DND-41 (cell line): ENCODE measurements at places on chromosomes 11 and 22.

DNA sequence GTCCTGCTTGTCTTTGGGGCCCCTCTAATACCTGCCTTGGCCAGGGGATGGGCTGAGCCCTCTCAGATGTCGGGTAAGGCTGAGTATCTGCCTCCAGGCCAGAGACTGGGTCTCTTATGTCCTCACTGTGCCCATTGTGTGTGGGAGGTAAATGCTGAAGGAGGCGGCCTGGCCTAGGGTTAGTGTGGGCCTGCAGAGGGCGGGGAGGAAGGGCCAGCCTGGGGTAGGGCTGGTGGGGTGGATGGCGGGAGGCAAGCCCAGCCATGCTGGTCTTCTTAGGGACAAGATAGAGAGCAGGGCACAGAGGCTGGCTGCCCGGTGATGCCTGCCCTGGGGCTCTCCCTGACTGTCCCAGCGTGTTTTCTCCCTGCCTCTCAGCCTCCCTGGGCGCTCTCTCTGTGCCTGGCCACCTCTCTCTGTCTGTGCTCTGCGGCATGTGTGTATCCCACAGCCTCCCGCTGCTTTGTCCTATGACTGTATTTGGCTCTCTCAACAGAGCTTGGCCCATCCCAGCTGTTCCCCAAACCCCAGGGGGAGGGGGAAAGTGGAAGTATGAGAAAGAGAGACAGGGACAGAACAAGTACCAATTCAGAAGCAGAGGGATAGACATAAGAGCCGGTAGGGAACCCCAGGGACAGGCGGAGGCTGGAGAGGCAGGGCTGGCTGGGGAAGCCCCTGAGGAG, 57.0 kb downstream of the PDE2A start:
- no peak for DNase-seq

DNA sequence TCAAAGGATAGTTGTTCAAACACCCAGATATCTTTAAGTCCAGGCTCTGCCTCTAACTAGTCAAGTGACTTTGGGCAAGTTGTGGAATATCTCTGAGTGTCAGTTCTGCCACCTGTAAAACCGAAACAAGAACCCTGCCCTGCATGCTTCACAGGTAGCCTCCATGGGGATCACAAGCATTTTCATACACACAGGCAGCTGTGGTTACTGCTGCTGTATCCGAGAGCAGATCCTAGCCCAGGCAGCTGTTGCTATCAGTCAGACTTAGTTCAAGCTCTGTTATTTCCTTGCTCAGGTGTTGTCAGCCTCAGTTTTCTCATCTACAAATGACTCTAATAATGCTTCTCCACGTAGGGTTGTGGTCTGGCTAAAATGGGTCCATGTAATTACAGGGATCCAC, 6.5 kb upstream of the RASD2 start:
- DNase-seq: no peak

DNA sequence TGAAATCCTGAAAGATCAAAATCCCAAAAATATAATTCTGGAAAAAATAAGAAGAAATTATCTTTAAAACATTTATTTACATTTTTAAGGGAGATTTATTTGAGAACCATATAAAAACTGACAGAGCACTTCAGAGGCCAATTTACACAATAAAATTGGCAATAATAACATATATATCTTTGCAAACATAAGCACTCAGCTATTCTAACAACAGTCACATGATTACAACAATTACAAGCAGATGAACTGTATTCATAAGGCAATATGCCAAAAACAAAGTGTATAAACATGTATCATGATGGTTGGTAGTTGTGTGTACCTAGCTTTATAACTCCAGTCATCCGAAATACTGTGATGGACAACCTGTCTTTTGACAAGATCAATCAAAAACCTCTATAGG, 17.7 kb upstream of the RASSF10 start:
- no peak for DNase-seq

DNA sequence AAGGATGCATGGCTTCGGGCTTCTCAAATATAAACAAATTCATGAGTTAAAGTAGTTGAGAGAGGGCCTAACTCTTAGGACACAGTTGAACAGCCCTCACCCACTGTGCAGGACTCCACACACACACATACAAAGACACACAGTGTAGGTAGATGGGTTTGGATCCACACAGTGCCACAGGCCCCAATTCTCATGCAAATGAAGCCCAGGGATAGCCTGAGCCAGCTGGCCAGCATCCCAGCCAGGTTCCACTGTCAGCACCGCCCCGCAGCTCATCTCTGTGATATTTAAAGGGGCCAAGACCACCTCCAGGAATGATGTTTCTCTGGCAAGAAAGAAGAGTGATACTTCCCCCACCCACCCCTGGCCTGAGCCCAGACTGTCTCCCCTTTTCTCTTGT, 11.7 kb downstream of the SLC35C1 start:
- no peak for DNase-seq

DNA sequence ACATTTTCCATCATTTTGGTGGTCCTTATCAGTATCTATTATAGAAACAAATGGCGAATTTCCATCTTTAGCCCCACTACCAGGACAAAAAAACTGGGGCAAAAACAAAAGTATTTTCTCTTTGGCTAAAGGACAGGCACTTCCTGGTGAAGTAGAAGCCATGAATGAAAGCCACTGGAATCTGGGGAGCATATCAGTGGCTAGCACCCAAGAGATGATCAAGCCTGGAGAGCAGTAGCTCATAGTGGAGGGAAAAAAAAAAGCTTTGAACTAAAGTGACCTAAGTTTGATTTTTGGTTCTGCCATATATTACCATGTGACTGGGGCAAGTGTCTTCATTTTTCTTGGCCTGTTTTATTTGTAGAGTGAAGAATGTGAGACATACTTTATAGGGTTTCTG, 272.3 kb downstream of the GUCY1A2 start:
- DNase-seq: no peak

DNA sequence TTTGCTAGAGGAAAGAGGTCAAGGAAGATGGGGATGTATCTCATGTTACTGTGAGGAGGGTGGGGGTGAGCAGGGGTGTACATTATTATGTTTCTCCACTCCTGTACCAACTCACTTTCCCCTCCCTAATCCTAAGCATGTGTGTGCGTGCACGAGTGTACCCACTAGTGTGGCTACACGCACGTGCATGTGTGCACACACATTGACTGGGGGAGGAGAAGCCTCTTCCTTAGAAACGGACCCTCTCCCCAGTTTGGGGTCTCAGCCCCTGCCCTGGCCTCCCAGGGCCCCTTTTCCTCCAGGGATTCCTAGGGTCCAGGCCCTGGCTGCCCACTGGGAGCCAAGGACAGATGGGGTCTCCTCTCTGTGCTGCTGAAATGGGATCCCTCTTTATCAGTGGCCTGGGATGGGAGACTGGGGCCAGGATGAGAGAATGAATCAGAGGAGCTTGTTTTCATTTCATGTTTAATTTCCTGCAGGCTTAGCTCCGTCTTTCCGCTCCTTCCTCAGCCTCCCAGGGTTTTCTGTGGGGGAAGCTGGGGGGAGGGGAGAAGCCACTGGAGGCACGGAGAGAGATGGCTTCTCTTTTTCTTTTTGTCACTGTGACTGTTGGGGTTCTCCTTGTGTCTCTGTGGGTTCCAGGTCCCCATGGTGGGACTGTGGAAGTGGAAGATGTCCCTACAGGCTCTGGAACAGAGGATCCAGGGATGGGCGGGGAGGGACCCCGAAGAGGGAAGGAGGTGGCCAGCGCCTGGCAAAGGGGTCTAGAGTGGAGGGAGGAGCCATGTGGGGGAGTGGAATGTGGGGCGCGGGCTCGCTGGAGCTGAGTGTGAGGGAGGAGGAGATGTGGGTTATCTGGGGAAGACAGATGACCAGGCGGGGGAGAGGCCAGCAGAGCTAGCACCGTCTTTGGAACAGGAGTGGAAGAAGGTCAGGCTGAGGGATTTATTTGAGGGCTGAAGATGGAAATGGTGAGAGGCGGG, 40.3 kb downstream of the ALX4 start:
- DNase-seq: no peak

DNA sequence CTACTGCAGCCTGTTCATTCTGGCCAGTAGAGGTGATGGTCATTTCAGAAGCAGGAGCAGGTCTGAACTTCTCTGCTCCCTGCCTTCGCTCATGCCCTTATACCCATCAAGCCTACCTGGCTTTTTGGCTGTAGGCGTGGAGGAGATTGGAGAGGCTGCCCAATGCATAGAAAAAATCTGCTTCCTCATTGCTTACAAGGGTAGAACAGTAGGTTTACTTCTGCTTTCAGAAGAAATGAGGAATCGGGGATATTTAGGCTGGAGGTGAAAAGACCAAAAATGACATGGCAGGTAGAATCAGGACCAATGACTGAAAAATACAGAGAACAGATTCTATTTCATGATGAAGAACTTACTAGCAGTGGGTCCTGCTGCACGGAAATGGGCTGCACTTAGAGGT, 72.9 kb upstream of the YWHAH start:
- no peak for DNase-seq
